Right renal pelvis (tissue), 4 donors: ENCODE measurements at places on chromosomes 7 and 10. TPM values are rescaled to one million over a fixed set of nuclear protein-coding genes. Genes with fewer than 3 reads are reported as not detected.

DNA sequence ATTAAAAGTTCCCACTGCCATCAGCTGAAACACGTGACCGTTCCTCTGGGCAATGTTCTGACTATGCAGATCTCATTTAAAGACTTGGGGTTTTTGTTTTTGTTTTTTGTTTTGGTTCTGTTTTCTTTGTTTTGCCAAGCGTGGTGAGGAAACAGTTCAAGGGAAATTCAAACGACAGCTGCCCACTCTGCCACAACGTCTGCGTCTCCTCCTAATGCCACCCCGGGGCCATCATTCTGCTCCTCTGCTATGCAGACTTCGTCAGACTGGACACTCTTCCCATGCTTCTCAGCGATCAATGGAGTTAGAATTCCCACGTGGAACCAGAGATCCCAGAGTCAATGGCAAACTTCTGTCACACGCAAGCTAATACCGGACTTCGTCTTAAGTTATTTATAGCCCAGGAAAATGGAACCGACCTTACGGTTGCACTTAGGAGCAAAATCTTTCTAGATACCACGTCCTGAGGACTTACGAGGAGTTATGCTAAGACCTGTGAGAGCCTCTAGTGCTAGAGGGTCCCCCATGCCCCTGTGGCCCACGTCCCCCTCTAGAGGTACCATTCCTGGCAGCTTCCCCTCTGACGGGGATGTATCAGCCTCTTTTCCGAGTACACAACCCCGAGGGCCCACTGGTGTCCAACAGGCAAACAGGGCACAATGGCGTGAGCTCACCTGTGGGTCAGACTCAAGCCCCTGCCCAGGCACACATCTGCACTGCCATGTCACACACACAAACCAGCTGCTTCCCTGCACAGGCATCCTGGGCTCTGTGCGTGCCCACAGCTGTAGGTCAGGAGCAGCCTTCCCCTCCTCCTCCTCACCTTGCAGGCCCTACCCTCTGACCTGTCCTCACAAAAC, 24.4 kb downstream of the EBF3 start:
- no peak for DNase-seq

DNA sequence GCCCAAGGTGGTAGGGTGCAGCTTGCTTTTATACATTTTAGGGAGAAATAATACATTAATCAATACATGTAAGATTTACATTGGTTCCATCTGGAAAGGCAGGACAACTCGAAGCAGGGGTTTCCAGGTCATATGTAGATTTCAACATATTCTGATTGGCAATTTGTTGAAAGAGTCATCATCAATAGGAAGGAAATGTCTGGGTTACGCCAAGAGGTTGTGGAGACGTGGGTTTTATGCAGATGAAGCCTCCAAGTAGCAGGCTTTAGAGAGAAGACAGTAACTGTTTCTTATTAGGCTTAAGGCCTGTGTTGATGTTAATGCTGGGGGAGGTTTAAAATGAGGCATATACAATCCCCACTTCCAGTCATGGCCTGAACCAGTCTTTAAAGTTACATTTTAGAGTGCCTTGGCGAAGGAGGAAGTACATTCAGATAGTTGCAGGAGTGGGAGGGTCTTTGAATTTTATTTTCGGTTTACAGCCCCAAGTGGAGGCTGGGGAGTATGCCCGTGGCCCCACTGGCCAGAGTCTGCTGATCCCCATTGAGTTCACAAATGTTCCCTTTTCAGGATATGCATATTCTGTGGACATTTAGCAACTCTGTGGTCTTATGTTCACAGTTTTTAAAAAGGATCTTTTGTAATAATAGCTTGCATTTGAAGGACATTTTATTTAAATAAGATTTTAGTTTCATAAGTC, 166.0 kb upstream of the GDF10 start:
- DNase-seq: no peak

The ADCY1 gene
- 3.5 TPM for polyA plus RNA-seq

The INPP5F gene
- polyA plus RNA-seq: 58.8 TPM

DNA sequence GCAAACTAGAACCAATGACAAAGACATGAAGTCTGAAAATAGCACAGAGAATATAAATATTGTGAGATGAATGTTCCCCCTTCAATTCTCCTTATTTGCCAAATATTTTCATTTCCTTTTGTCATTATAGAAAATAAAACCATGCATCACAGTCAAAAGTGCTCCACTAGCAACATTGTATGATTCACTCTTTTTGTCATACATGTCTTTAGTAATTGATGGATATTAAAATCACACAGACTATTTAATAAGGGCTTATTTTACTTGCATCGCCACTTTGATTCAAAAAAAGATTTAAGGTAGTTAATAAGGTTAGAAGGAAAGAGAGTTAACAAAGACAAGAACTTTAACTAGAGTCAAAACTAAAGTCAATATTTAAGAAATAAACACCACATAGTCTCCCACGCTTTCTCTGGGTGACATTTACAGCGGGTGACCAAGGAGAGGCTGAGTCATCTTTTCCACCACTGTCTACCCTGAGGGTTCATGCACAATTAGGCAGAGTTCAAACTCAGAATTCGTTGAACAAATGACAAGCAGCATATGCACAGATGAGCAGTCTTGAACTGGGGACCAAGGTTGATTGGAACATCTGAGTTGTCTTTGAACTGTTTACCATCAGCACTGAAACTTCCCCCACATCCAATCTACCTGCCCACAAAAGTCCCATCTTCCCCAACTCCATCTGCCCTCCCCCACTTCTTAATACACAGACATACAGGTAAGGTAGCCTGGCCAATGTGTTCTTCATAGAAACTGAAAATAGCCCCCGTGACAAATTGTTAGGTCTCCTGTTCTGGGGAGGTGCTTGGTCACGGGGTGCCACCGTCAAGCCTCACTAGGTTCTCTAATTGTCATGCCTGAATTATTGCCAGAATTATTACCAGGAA, 42.5 kb downstream of the C7orf25 start:
- no peak for DNase-seq

DNA sequence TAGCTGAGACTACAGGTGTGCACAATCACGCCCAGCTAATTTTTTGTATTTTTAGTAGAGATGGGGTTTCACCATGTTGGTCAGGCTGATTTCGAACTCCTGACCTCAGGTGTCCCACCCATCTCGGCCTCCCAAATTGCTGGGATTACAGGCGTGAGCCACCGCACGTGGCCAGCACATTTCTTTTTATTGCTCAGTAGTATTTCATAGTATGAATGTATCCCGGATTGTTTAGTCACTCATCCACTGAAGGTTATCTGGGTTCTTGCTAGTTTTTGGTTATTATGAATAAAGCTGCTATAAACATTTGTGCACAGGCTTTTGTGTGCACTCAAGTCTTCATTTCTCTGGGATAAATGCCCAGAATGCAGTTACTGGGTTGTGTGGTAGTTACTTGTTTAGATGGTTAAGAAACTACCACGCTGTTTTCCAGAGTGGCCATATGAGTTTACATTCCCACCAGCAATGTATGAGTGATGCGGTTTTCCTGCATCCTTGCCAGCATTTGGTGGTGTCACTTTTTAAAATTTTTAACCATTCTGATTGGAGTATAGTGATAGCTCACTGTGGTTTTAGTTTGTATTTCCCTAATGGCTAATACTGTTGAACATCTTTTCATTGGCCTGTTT, 275.8 kb upstream of the LYZL1 start:
- no peak for DNase-seq

The NEUROD6 gene
- not detected for polyA plus RNA-seq

DNA sequence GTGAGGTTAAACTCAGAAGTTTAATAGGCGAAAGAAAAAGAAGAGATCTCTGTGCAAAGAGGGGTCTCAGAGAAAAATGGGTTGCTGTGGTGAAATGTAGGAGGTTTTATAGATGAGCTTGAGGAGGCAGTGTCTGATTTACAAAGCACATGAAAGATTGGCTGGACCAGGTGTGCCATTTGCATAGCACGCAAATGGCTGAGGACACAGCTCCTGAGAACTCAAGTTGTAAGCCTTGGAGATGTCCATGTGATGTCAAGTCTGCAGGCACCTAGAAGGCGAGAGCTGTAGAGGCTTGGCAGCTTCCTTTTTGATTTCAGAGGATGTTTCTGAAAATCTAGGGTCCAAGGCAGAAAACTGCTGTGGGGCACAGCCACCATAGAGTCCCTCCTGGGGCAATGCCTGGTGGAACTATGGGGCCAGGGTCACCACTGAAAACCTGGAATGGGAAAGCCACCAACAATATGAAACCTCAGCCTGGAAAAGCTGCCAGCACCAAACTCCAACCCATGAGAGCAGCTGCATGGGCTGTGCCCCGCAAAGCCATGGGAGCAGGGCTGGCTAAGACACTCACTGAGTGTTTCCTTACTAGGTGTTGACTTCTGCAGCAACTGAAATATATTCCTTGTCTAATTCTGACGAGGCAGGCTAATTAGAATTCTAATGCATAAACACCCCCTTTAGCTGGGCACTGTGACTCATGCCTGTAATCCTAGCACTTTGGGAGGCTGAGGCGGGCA, 96.9 kb upstream of the TNS3 start:
- DNase-seq: no peak

GRCh38 chr10:24603333-24603732, 120.4 kb downstream of the ARHGAP21 start:
- no peak for DNase-seq

The TAS2R41 gene
- not detected for polyA plus RNA-seq

The IKZF1 gene
- polyA plus RNA-seq: 1.3 TPM

GRCh38 chr10:47347303-47347675, 874 bp upstream of the RBP3 start:
- no peak for DNase-seq

The WDFY4 gene
- polyA plus RNA-seq: 1.5 TPM

- no peak for DNase-seq
Measured at GRCh38 chr10:123449234-123449962, 216.8 kb upstream of the GPR26 start.
